Activated T-helper 1 cell treated with Interleukin-2 at 50 U/mL for 16 hours (primary cell): ENCODE measurements at places on chromosomes 7 and 10.
A peak's percentile ranks its signal among the peaks of the same experiment; 100 is the strongest.

DNA sequence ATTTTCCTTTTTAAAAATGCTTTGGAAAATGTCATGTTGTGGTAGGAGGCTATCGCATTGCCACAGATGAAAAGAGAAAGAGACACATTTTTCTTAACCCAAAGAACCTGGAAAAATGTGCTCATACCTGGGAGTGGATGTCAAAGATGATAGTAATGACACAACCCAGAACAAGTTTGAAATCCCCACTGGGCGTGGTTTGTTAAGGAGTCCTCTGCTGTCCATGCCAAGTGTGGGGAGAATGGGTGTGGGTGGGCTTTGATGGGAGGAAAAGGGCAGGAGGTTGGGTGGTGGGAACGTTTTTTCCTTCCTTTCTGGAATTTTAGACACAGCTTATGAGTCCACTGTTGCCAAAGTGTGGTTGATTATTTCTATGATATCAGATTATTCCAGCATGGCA is 10.9 kb downstream of the OPTN start:
- no peak for DNase-seq

GRCh38 chr10:88455831-88456230 is 127.3 kb downstream of the RNLS start:
- DNase-seq, result no peak

- peak; percentile 66 for DNase-seq
Measured at GRCh38 chr7:8125680-8126444, 136.1 kb downstream of the ICA1 start.

DNA sequence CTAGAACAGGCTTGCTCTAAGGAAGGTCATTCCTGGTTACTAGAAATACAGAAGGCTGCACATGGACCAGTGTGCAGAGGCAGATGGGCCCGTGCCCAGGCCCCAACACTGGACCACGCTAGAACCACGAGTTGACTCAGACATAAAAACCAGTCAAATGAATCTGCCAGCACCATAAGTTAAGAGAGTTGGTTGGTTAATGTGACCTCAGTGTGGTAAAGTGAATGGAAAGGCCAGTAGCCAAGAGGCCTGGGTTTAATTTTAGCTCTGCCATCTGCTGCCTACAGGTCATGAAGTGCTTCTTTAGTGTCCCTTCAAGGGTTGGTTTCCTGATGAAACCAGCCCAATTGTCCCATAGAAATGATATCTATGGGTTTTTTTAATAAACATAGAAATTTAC is 329.6 kb upstream of the NRP1 start:
- no peak for DNase-seq

- no peak for DNase-seq
Measured at GRCh38 chr7:157389951-157390730, 53.3 kb downstream of the DNAJB6 start.

GRCh38 chr10:12727832-12728215 is 273.7 kb downstream of the CCDC3 start:
- no peak for DNase-seq

DNA sequence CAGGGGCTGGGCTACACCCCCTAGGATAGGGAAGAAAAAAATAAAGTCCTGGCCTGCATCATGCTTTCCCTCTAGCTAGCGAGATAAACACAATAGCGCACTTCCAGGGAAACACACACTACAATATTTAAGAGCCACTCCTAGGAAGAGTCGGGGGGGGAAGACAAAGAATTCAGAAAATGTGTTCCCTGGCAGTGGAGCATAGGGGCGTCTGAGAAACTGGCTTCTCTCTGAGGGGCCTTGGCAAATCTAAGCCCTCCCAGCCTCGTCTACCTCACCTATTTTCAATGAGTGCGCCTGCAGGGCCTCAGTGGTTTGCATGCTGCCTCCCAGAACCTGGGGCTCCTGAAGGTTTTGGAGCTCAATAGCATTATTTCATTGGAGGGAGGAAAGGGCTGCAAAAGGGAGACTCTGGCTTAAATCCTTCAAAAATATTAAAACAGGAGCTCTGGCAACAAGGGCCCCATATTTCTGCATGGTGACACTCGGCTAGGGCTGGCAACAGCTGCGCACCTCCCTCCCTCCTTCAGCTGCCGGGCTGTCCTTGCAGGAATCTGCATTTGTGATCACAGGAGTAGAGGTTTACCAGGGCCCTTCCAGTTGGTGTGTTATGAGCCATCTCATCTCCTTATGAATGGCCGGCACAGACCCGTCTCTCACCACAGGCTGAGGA is 10.8 kb downstream of the ANXA11 start:
- no peak for DNase-seq

GRCh38 chr7:50785346-50785745 is 2.6 kb upstream of the GRB10 start:
- no peak for DNase-seq

DNA sequence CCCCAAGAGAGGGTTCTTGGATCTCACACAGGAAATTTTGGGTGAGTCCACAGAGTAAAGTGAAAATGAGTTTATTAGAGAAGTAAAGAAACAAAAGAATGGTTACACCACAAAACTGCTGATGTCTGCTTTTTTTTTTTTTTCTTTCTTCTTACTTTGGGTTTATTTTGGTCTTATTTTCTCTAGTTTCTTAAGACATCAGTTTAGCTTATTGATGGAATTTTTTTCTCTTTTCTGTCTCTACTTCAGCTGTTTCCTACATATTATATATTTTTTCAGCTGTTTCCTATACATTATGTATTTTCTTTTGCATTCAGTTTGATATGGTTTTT is 166.4 kb downstream of the CCSER2 start:
- no peak for DNase-seq

GRCh38 chr7:30684351-30684750 is 2.1 kb upstream of the CRHR2 start:
- no peak for DNase-seq

DNA sequence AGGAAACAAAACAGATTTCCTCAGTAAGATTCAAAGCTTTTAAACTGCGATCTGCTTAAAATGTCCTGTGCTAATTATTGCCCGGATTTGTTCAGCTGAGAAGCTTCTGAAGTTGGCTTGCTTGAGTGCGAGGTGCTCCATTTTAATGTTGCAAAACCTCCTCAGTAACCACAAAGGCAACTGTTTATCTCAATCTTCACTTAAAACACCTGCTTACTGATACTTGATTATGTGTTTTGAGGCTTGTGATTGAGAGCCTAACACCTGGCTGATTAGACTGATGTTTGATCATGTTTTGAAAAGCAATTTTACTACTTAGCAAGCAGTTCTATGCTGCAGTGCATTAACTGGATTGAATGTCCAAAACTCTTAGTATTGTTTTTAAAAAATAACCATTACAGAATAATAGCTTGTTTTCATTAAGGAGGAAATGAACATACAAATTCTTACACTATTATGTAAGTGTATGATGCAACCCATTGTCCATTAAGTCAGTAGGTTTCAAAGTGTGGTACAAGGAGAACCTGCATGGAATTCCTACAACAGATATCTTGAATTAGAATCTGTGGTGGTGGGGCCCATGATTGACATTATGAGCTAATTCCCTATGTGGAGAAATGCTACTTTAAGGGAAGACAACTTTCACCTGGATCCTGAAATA is 96.9 kb upstream of the FAM180A start:
- no peak for DNase-seq

GRCh38 chr7:39198556-39198955 is 220.8 kb downstream of the POU6F2 start:
- no peak for DNase-seq

- no peak for DNase-seq
Measured at GRCh38 chr7:140018125-140019043, 44.4 kb downstream of the PARP12 start.

DNA sequence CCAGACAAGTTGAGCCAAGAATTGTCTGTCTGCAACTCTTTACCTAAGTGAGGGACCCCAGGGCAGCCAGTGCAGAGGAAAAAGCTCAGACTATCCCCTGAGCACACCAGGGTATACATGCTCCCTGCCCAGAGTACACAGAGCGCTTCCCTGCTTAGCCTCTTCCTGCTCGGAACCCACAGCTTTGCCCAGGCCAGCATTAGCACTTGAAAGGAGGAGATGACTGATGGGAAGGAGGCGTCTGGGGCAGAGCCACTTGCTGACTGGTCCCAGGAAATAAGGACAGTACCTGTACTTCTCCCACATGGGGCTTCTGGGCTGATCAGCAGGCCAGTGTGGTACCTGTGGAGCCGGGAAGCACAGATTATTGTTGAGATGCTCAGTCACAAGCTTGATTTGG is 48.4 kb upstream of the TRIM8 start:
- DNase-seq, result no peak

- no peak for DNase-seq
Measured at GRCh38 chr10:132133449-132134240, 53.1 kb upstream of the DPYSL4 start.

- DNase-seq, result no peak
Measured at GRCh38 chr10:15550950-15551349, 168.8 kb downstream of the ITGA8 start.

- no peak for DNase-seq
Measured at GRCh38 chr7:132251327-132251659, 325.0 kb downstream of the PLXNA4 start.

DNA sequence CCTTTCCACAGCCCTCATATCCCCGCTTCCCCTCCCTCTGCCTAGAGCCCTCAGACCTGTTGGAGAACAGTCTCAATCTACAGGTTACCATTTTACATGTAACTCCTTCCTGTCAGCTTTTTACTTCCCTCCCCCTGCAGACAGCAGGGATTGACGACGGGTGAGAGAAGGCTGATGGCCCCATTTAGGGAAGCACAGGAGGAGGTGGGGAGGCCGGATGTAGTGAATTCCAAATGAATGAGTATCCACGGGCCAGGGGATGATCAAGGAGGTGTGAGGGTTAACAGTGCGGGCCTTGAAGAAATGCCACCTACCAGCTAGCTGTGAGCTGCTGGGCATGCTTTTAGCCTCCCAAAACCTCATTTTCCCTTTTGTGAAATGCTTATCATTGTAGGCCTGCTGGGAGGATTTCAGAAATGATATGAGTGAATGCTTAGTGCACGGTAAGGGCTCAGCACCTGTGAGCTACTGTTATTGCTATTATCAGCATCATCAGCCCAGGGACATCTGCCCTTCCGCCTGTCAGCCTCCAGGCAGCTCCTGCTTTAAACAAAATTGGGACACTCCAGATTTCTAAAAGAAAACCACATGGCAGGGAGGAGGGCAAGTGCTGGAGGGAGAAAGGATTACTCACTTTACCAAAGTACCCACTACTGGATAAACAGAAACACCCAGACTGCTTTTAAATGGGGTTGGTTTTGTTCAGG is 6.5 kb upstream of the NANOS1 start:
- no peak for DNase-seq

- DNase-seq, result peak; percentile 81
Measured at GRCh38 chr7:149771720-149772240, 1.6 kb downstream of the ZNF467 start.

DNA sequence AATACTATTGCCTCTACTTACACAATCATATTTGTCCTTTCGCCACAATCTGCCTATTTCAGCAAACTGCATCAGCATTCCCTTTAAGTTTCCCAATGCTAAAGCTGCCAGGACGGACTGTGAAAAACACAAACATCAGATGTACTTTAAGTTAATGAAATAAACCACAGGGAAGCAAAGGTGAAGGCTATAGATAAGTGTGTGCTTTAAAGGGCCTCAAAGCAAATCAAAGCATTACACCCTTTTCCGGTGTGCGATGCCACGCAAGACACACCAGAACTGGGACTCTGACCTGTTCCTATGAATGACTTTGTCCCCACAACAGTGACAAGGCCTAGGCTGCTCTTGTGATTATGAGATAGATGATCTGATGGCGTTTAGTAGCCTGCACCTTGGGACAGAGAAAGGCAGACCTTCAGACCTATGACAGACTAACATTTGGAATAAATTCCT is 23.4 kb downstream of the SLC26A3 start:
- DNase-seq, result no peak

DNA sequence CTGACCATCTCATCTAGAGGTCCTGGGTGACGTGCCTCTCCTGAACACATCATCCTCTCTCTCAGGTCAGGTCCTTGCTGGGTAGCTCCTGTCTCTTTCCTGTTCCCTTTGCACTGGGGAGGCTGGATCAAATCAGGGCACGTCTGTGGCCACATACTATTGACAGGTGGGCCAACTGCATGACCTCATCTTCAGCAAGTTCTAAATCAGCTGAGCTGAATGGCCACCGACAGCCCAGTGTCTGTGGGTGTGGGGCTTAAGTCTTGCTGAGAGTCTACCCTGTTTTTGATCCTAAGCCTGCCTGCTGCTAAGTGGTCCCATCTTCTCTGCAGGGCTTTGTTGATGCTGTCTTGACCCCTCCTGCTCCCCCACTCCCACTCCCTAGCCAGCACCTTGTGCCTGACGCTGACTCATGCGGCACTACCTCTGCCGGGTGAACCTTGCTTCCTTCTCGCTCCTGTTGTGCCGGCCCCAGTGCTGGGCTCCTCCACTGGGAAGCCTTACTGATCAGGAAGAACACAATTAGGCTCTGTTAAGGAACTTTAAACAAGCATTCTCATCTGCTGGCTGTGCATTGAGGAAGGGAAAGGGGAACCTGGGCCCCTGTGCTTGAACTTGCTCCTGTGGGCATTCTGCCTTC is 440.4 kb downstream of the PLXNA4 start:
- no peak for DNase-seq

- DNase-seq, result no peak
Measured at GRCh38 chr7:105021352-105021751, 7.3 kb downstream of the KMT2E start.

DNA sequence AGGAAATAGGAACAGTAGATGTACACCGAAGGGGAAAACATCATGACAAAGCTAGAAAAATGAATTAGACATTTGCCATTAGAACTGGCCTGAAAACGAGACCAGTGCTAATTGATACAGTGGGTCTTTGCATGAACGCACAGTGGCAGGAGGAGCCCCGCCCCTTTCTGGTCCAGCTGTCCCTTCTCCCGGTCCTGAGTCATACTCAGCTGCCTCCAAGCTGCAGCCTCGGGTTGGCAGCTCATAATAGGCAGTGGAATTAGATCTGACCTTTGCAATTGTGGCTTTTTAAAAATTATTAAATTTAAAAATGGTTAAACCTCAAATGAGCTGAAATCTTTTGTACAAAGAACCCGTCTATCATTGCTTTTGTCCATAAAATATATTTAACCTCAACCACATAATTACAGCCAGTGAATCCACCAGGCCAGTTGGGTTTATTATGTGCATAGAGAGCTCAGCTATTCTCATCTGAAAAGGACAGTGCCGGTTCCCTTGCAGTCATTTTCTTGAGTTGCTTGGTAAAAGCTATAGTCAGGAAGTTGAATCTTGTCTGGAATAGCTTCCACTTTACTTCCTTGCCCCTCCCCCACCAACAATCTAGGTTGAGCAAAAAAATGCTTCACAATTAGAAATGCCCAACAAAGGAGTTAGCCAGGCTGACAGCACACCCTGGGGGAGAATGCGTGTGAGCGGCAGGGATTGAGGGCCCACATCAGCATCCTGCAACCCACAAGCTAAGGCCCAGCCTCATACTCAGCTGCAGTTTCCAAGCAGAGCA is 147.1 kb downstream of the BUB3 start:
- DNase-seq, result no peak

- DNase-seq, result no peak
Measured at GRCh38 chr10:122021379-122021778, 32.4 kb downstream of the TACC2 start.

- DNase-seq, result no peak
Measured at GRCh38 chr7:21939136-21939857, 6.4 kb downstream of the CDCA7L start.

- peak; percentile 57 for DNase-seq
Measured at GRCh38 chr7:101017064-101017777, 2.7 kb upstream of the MUC17 start.

- no peak for DNase-seq
Measured at GRCh38 chr10:99784016-99784726, 1.7 kb downstream of the ABCC2 start.
